ENCODE measurements at places on chromosomes 4 and X.

GRCh38 chr4:184279496-184280061, 61.9 kb upstream of the ENPP6 start:
- no peak for DNase-seq

- DNase-seq: no peak
Observed at GRCh38 chr4:98558471-98559169, 99.8 kb downstream of the TSPAN5 start.

DNA sequence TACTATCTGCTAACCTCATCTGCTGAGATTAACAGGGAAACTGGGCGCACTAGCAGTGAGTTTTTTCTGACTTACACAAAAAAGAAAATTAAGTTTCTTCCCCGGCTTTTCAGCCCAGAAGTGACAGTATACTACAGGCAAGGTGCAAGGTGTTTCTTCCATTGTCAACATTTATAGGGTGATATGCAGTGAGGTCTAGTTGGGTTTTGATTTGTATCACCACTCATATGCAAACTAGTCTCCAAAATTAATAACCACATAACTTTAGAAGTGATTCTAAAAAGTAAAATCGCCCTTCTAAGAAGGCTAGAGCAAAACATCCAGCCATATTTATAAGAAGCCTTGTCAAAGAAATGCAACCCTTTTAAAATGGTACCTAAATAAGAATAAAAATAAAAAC, 640.1 kb downstream of the ARAP2 start:
- no peak for DNase-seq

DNA sequence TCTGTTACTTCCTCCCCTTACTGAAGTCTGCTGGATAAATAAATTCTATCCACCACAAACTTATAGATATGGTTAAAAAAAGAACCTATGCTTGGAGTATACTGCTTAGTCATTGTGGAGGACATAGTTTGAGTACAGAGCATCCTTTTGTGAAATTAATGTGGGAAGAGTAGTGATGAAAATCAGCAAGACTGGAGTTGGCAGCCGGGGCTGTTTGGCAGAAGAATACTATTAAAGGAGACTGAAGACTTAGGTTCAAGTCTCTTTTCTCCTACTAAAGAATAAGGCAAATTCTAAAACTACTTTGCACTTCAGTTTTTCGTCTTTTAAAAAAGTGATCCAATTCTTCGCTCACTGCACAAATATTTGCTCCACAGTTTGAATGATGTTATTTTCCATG, 326.6 kb upstream of the ATOH1 start:
- DNase-seq: no peak

DNA sequence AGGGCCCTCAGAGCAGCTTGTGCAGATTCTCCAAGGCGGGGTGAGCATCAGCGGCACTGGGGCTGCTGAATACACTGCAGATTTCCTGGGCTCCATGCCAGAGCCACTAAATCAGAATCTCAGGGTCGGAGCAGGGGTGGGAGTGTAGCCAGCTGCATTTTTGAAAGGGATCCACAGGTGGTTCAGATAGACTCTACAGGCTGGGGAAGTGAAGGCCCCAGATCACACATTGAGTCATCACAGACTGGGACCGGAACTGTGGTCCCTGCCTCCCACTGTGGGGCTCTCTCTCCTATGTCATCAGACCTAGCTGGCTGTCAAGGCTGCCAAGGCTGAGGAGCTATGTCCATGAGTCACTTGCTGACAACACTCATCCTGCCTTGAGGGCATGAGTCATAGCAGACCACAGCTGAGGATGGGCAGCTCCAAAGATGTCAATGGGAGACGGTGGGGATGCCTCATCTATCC, 162.3 kb upstream of the MAMLD1 start:
- peak; percentile 52 for DNase-seq

GRCh38 chrX:39613482-39613995, 484.2 kb downstream of the BCOR start:
- DNase-seq: no peak

- DNase-seq: no peak
Observed at GRCh38 chrX:24333371-24333770, 19.5 kb upstream of the SUPT20HL2 start.

DNA sequence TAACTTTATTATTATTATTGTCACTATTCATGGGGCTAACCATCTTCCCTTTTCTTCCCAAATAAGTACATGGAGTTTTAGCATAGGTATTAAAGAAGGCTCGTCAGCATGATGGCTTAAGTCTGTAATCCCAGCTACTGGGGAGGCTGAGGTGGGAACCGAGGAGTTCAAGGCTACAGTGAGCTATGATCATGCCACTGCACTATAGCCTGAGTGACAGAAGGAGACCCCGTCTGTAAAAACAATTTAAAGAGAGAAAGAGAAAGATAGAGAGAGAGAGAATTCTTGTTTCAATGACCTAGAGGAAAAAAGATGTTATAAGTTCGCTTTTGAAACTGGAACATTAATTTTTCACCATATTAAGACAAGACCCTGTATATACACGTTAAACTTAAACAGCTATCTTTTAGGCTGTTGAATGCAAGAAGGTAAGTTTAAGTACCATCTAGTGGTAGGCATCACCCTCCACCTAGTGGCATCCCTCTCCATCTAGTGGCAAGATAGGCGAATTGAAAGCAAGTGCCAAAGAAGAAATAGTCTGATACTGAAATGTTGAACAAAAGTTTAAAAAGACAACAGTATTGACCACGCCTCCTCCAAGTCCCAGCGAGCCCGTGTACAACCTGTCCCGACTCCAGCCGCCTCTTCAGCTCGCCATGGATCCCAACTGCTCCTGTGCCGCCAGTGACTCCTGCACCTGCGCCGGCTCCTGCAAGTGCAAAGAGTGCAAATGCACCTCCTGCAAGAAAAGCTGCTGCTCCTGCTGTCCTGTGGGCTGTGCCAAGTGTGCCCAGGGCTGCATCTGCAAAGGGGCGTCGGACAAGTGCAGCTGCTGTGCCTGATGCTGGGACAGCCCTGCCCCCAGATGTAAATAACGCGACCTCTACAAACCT, 26.0 kb upstream of the YTHDC1 start:
- DNase-seq: peak; percentile 1

Measured in activated CD8-positive, alpha-beta memory T cell treated with anti-CD3 and anti-CD28 coated beads for 48 hours (primary cell).